Stimulated activated CD8-positive, alpha-beta memory T cell treated with anti-CD3 and anti-CD28 coated beads, Interleukin-4, amount 100 ng/mL, for 48 hours (primary cell): ENCODE measurements at places on chromosomes 5 and 9.

GRCh38 chr5:149666212-149666852 lies 63.8 kb upstream of the PPARGC1B start:
- no peak for DNase-seq

DNA sequence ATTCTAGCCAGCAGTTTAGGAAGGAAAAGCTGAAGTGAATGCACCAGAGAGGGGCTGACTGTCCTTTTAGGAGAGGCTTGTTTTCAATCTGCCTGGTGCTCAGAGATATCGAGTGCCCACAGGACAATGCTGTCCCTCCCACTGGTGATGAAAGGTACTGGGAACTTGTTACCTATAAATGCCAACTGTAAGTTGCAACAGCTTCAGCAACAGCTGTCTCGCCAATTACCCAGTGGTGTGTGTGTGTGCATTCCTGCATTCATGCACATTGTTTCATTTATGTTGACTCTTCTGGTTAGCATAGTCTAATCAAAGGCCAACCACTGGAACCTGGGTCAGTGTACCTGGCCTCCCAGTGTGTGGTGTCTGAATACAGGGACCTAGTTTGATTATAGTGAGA lies 161.1 kb downstream of the CSNK1G3 start:
- DNase-seq = no peak

DNA sequence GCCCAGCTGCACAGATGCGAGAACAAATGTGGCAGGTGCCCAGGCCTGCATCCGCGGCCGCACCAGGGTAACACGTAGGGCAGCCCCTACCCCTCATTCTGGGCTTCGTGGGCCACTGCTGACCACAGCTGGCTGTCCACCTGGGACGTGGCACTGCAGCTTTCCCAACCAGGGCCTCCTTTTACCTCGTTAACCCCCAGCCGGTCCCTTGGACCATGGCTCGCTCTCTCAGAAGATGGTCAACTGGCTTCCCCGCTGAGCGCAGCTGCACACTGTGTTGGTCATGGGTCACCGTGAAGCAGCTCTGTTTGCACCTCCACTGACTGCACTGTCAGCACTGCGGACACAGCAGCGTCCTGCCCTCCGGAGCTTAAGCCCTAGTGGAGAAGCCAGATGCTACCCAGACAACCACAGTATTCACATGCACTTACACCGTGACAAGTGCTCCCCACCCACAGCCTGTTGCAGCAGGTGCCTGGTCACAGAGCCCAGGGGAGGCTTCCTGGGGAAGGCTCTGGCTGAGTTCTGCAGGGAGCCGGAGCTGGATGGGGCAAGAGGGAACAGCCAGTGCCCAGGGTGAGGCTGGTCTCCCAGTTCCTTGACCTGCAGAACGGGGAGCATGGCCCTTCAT lies 10.5 kb upstream of the PLEKHG4B start:
- DNase-seq = no peak

DNA sequence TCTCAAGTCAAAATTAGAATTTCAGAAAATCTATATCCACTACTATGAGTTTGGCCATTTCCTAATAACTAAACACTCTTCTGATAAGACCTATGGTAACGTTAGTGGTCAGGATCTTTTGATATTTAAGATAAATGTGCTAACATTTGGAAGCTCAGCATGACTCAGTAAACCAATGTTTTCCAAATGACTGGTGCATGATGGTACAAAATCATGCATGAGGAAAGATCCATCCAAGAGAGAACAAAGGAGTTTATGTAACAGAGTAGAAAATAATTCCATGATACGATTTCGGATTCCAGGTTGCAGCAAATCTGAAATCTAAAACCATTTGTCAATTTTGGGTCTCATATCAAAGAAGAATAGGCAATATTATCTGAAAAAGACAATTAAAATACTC lies 279.2 kb downstream of the NSG2 start:
- DNase-seq = no peak

GRCh38 chr5:60522292-60522905 lies 177.6 kb downstream of the DEPDC1B start:
- DNase-seq = no peak

DNA sequence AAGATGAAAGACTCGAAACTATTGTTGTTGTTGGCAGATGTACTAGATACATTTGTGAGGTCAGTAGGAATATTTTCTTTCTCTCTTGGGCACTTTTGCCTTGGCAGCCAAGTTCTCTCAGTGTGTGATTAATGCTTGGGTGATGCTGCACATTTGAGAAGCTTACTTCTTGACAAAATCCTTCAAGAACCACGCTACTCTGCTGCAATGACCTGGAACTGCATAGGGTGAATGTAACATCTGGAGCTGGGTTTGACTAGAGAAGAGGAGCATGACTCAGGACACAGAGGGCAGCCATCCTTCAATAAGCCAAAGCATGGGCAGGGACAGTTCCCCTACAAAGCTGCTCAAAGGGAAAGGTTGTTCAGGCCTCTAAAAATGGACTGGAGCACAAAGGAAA lies 75.5 kb upstream of the PUM3 start:
- no peak for DNase-seq

DNA sequence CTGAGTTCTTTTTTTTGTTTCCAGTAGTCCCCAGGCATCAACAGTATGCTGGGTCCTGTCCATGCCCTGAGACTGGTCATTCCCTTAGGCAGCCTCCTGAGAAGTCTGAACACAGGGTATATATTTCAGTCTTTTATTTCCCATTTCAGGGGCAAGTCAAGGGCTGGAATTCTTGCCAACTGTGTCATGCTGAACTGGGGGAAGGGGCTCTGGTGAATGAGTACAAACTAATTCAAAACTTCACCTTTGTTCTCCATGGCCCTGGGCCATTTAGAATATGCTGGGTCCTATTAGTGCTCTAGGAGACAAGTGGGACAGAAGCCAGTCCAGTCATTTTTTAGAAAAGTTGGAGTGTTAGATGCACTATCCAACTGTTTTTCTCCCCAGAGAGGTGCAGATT lies 170.3 kb downstream of the TMC1 start:
- no peak for DNase-seq

- no peak for DNase-seq
These were observed 75.6 kb downstream of the GAPVD1 start for GRCh38 chr9:125337236-125337635.

- no peak for DNase-seq
These were observed 547.7 kb downstream of the MAT2B start for GRCh38 chr5:164053123-164053522.

- DNase-seq = no peak
These were observed 87.3 kb upstream of the PPP1R2B start for GRCh38 chr5:156762771-156763170.

DNA sequence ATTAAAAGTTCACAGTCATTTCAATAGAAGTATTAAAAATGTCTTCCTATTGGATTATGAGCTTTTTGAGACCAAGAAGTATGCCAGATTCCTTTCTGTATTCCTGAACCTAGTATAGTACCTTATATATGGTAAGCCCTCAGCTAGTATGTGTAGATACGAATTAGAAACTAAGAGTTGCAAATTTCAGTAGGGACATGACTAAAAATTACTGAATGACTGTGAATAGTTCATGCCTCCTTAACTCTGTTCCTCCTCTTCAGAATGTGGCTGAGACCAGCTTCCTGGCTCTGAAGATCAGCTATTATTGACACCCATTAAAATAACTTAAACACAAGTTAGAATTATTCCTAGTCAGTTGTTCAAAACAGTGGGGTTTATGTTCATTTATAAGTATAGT lies 19.7 kb downstream of the KDM3B start:
- no peak for DNase-seq

GRCh38 chr5:174182111-174182510 lies 136.6 kb downstream of the NSG2 start:
- DNase-seq = no peak
